ENCODE measurements at places on chromosomes 12 and 14.

DNA sequence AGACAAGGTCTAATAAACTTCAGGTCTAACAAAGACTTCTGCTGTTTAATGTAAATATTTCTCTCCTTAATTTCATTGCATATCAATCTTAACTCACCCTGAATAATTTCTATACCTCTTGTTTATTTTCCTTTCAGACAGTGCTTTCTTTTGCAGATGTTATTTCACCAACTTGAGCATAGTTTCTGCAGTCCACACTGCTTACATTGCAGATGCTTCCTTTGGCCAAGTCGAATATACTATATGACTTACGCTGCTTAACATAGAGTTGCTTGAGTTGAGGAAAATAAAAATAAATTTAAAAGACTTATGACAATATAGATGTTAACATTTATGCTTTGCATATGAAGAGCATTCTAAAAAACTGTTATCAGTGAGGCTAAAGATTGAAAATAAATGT is 217.7 kb downstream of the PTPRO start:
- no peak for DNase-seq

GRCh38 chr12:12671850-12672660 is 23.9 kb downstream of the GPR19 start:
- no peak for DNase-seq

DNA sequence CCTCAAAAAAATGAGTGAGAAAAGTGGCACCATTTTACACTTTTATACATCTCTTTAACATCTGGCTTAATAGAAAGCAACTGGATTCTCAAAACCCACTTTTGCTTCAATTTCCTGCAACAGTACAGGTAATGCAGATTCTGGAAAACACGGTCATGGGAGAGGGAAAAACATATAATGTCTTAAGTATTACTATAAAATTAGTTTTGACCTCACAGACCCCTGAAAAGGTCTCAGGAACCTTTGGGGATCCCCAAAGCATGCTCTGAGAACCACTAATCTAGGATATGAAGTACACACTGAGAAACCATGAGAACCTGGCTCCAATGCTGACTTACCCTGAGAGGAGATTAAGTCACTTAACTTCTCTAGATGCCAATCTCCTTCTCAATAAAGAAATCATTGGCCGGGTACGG is 64.7 kb downstream of the PPP2R5E start:
- no peak for DNase-seq

DNA sequence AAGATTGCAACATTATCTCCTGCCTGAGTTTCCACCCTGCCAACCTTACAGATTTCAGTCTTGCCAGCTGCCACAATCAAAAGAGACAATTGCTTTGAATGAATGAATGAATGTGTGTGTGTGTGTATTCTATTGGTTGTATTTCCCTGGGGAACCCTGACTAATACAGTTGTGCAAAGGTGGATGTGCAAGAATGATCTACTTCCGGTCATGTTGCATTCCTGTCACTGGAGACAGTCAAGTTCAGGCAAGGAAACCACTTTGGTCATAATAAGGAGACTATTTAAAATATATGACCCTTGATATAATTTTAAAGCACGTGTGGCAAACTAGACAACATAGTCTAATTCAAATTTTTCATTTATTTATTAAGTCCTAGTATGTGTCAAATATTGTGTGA is 13.1 kb downstream of the RERG start:
- DNase-seq = no peak

DNA sequence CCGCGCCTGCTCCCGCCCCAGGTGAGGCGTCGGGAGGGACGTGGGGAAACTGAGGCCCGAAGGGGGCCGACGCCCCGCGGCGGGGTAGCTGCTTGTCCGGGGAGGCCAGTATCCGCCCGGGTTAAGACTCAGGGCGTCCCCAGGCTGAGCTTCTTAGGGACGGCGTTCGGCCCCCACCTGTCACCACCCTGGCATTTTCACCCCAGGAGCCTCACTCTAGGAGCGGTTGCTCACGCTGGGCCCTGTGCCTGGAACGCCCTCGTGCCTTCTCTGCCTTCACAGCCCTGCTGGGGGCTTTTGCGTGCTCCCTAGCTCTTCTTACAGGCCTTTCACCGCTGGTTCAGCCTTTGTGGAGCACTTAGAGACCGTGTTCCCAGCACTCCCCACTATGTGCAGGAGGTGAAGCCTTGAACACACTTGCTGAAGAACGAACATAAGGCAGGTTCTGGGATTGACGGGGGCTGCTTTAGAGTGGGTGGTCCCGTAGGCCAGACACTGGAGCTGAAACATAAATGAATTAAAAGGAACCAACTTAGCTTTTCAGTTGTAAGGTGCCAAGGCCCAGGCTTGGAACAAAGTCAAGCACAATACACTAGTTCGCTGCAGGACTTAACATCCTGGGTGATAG is 601 bp downstream of the ZNF839 start:
- no peak for DNase-seq

DNA sequence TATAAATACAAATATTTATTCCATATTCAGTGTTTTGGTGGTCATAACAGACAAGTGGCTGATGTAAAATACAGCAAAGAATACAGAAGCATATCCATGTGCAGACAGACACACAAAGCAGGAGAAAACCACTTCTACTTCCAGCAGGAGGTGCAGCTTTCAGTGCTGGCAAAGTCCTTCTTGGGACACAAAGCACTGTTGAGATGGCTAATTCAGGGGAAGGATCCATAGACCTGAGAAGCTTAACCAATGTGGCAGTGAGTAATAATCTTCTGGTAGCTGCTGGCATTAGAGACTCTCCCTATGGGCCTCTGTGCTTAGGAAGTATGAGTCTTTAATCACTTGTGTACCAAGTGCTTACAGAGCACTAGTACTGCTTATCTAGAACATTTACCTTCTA is 26.8 kb downstream of the AMN1 start:
- DNase-seq = no peak

GRCh38 chr12:109388167-109388563 is 40.5 kb downstream of the MYO1H start:
- DNase-seq = no peak

DNA sequence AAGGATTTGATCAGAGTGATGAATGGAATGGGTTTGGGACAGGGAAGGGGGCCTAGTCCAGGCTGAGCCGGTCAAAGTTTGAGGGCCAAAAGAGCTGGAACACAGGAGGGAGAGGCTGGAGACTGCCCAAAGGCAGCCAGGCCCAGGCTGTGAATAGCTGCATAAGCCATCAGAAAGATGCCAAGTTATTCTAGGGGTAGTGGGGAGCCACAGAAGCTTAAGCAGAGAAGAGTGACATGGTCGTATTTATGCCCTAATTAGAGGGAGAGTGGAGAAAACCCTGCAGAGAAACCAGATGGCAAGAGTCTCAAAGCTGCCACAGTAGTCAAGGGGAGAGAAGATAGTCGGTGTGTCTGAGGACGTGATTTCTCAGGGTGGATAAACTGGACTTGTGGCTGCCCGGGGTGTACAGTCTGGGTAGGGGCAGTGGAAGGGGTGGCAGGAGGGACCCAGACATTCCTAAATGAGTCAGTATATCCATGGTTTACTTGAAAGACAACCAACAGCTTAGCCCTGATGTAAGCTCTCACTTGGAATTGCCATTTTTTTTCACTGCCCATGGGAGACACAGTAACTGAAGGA is 99.2 kb downstream of the PRICKLE1 start:
- DNase-seq = no peak

- DNase-seq = no peak
Measured at GRCh38 chr12:75554556-75554880, 43.1 kb upstream of the KRR1 start.

GRCh38 chr12:58424735-58425392 is 483.5 kb downstream of the ATP23 start:
- DNase-seq = no peak

- DNase-seq = no peak
Measured at GRCh38 chr14:33902363-33902762, 48.5 kb downstream of the EGLN3 start.

DNA sequence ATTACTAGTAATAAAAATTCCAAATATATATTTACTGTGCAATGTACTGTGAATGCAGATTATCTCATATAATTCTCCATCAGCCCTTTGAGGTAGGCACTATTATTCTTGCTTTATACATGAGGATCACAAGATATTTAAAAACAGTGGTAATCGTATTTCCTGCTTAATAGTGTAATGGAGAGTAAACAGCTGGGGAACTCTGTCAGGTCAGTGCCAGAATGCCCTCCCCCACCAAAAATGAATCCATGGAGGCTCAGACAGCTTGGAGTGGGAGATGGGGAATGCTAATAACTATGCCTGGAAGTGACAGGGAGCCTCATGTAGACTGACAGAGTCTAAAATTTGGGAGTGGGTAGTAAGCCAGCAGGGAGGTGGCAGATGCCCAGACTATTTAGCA is 153.6 kb downstream of the PAH start:
- DNase-seq = no peak

- no peak for DNase-seq
Measured at GRCh38 chr12:121010860-121011259, 5.4 kb downstream of the C12orf43 start.

GRCh38 chr12:12686472-12686871 is 9.5 kb downstream of the GPR19 start:
- no peak for DNase-seq

DNA sequence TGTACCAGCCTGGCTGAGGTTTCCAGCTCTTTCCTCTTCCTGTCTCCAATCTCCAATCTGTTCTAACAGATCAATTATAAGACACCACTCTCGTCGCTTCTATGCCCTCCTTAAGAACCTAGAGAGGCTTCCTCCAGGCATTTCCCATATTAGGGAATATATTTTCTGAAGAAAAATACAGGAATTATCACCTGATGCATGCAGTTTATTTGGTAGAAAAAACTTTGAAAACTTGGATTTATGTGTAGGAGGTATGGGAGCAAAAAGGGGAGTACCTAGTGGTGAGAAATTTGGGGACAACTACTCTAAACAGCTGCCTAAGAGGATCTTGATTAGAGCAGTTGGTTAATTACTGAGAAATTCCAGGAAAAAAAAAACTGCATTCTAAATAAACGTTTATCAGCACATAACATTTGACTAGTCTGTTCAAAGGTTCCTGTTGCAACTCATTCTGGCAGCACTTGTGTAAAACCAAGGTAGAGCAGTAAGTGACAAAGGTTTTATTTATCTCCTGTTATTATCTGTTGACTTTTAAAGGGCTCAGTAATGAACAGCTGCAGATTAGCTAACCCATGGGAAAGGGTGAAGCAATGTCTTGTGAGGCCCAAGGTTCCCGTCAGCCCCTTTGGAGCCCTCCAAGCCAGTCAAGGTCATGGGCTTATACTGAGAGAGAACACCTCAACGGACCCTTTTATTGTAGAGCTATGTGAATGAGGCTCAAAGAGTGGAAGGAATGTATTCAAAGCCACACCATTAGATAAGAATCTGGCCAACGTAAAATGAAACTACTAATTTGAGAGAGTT is 36.4 kb upstream of the NR1H4 start:
- no peak for DNase-seq

GRCh38 chr14:21704338-21704737 is 30.7 kb upstream of the OR4E1 start:
- DNase-seq = no peak

DNA sequence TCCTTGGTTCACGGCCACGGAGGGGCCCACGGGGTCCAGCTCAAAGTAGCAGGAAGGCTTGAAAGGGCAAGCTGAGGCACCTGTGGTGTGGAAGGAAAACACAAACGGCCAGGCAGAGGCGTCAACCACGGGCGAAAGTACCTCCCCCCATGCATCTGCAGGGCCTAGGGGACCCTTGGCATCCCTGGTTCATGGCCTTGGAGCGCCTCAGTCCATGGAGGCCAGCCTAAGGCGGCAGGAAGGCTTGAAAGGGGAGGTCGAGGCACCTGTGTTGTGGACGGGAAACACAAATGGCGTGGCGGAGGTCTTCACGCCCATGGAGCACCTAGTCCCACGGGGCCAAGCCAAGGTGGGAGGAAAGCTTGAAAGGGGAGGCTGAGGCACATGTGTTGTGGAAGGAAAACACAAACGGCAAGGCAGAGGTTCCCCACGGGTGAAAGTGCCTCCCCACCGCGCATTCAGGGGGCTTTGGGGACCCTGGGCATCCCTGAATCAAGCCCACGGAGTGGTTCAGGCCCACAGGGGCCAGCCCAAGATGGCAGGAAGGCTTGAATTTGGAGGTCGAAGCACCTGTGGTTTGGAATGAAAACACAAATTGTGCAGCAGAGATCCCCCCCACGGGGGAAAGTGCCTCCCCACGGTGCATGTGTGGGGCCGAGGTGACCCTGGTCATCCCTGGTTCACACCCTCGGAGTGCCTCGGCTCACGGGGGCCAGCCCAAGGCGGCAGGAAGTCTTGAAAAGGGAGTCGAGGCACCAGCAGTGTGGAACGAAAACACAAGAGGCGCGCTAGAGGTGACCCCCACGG is 380.8 kb downstream of the ALG10 start:
- no peak for DNase-seq

GRCh38 chr12:60693019-60693626 is 1097.3 kb downstream of the SLC16A7 start:
- DNase-seq = no peak

- DNase-seq = no peak
Measured at GRCh38 chr12:40325349-40325960, 100.7 kb downstream of the LRRK2 start.

DNA sequence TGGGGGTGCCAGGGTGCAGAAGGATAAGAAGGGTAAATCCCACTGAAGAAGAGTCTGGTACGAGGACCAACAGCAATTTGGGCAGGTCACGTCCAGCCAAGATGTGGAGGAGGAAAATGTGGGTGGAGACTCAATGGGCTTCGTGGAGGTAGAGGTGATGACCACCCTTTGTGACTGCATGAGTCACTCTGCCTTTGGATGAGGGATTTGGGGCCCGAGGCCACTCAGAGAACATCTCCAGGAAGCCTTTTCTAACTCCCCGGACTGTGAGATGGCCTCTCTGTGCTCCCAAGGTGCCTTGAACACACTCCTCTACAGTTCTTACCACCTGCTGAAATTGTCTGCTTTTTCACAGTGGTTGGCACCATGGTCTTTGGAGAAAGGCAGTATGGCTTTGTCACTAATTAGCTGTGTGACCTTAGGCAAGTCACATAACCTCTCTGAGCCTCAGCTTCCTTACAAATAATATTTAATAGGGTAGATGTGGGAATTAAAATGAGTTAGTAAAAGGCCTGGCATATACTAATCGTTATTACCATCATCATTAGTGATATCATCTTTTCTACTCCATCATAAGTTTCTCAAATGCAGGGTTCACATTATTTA is 67.0 kb upstream of the ARHGAP5 start:
- DNase-seq = no peak

DNA sequence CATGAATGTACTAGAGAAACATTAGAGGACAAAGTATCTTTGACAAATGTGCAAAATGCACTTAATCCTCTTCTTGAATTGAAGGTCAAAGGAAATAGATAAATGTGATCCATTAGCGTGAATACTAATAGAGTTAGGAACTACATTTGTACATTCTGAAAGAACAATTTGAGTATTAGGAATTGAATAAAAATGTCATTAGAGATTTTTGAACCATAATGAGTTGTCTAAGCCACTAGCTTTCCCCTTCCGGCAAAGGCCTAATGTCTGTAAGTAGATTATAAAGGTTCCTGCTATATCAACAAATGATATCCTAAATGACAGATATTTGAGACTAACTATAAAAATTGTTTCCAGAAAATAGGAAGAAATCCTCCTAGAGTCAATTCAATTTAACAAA is 59.8 kb downstream of the KIF21A start:
- DNase-seq = no peak

All from stimulated activated CD4-positive, alpha-beta T cell treated with anti-CD3 and anti-CD28 coated beads, Interleukin-1b, Interleukin-23, amount 100 ng/mL, for 24 hours (primary cell).